D721Med (cell line): ENCODE measurements at places on chromosomes 16 and 17.

DNA sequence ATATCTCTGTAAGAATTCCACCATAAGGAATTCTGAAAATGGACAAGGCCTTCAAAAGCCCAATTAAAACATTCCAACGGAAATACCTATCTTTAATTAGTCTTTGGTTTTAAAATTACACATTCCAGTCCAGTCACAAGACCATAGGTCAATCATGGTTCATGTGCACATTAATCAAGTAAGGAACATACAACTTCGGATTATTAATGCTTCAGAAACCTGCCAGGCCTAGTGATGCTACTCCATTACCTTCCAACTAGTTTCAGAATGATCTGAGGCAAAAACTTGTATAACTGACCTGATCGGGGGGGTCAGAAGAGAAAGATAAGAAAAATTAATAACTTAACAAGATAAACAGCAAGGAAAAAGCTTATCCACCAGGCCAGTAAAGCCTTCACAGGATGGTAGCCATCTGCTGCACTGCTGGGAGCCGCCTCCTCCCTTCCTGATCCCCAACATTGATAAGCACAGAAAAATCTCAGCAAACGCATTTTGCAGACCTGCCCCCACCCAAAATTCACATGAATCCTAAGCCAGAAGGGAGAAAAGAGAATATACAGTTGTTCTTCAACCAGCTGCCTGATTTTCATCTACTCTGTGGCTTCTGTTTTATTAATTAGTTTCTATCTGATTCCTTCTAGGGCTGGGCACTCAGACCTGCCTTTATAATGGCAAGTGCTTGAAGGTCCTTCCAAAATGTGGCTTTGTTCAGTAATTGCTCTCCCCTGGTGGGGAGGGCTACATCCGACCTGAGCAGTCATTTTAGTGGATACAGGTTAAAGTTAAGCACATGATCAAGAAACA is 6.0 kb downstream of the SDR42E1 start:
- DNase-seq: peak; percentile 24

DNA sequence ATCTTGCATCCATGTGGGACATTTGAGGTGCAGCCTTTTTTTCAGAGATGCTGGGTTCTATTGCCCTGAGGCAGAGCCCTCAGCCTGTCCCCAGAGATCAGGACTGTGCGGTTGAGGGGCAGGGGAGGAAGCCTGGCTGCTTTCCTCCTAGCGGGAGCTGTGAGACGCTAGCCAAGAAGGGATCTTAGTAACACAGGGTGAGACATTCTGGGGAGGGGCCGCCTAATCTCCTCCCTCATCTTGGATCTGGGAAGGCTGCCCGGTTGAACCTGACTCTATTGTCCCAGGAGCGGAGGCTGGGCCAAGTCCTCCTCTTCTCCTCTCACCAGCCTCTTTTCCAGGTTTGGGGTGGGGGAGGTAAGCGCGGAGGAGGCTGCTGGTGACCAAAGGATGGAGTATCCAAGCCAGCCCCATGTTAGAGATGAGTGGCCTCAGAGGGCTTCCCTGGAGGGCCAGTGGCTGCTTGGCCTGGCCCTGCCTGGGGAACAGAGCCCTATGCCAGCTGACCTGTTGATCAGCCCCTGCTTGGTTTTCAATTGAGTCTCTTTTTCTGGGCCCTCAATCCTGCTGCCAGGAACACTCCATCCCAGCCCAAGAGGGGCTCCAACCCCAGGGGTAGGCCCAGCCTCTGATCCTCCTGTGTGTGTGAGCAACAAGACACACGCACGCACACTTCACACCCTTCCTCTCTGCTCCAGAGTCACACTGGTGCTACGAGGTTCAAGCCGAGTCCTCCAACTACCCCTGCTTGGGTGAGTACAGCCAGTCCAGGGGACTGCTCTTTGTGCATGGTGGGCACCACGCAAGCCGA is 5.0 kb downstream of the CA4 start:
- DNase-seq: no peak

- DNase-seq: no peak
These were observed 44.3 kb upstream of the PVALEF start for GRCh38 chr17:81120695-81121621.

DNA sequence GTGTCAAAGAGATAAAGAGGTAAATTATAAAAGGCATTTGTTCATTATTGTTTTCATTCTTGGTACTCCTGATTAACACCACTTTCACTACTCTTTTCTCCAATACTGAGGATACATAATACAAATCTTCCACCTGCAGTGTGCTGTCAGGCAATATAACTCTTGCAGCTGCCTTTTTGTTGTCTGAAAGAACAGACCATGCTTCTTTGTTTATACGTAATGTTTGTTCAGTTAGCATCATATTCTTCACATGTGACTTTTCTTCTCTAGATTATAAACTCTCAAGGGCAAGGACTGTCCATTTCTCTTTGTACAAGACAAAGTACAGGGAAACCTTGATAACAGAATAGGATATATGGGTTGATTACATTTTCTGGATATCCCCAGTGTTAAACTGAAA is 14.2 kb upstream of the ABCC11 start:
- no peak for DNase-seq

- no peak for DNase-seq
These were observed 28.3 kb downstream of the G6PC1 start for GRCh38 chr17:42928714-42929496.

DNA sequence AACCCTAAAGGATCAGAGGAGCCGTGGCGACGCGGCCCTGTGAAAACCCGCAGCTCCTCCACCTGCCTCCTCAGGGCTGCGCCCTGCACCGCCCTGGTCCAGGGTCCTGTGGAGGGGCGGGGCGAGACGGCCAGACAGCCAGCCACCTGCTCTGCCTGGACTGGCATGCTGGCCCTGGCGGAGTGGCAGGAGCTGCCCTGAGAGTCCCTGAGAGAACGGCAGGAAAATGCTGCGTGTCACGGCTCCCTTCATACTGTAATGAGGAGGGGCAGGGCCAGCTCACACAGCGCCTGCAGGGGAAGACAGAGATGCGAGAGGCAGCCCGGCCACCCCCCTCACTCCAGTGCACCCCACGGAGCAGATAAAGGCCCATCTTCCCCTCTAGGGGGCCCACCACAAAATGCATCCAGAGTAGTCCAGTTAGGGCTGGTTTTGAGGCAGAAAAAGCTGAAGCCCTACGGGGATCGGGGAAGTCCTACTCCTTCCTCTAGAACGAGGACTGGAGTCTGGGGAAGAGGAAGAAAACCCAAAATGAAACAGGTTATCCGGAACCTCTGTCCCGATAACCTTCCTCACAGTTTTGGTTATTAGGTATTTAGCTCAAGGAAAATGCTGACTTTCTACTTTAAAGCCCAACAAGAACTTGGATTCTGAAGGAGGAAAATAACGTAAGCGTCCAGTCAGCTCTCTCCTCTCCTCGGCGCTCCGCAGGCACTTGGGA is 97.6 kb upstream of the DNAH17 start:
- DNase-seq: no peak

GRCh38 chr17:59027750-59028149 is 78.9 kb downstream of the TRIM37 start:
- DNase-seq: no peak

- no peak for DNase-seq
These were observed 46.6 kb downstream of the MPRIP start for GRCh38 chr17:17088541-17089525.

DNA sequence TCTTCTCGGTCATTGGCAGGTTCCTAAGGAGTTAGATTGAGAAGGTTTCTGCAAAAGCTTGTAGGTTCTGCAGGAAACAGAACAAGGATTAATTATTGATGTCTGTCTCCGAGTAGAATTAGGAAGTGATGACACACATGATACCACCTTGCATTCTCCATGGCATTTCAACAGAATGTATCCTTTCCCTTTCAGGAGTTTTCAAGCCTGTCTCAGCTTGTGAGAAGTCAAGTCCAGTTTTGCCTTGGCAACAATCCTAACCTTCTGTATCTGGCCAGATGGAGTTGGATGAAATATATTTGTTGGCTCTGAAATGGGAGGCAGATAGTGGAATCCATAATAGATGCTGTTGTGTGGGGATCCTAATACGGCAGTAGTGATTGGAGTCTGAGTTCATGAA is 235.5 kb downstream of the SHISA9 start:
- DNase-seq: no peak
